ENCODE measurements at places on chromosomes 16 and 17.

DNA sequence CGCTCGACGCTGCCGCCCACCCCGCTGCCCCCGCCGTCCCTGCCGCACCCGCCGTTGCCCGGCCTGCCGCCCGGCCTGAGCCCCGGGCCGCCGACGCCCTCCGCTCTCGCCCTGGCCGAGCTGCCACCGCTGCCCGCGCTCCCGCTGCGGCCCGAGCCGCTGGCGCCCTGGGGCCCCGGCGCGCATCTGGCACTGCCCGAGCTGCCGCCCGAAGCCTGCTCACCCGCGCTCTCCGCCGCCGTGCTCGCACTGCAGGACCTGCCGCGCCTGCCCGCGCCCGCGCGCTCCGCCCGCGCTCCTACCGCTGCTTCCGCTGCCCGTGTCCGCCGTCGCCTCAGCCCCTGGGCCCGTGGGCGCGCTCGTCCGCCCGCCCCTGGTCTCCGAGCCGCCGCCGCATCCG lies 8.4 kb upstream of the CLDN9 start:
- no peak for DNase-seq

DNA sequence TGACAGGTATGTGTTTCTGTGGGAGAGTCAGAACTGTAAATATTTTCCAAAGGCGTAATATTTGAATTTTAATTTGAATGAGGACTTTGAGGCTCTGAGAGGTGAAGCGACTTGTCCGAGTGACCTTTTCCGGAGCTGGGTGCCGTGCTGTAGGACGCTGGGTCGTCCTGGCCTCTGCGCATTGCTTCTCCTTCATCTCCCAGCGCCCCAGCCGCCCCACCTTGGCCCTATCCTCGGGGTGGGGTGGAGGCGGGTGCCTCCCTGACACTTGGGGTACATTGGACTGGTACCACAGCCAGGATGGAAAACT lies 147.8 kb downstream of the SPECC1 start:
- DNase-seq, result no peak

- DNase-seq, result no peak
Measured at GRCh38 chr16:14485121-14485551, 144.9 kb downstream of the PARN start.

- no peak for DNase-seq
Measured at GRCh38 chr16:88841521-88842307, 15.0 kb downstream of the GALNS start.

DNA sequence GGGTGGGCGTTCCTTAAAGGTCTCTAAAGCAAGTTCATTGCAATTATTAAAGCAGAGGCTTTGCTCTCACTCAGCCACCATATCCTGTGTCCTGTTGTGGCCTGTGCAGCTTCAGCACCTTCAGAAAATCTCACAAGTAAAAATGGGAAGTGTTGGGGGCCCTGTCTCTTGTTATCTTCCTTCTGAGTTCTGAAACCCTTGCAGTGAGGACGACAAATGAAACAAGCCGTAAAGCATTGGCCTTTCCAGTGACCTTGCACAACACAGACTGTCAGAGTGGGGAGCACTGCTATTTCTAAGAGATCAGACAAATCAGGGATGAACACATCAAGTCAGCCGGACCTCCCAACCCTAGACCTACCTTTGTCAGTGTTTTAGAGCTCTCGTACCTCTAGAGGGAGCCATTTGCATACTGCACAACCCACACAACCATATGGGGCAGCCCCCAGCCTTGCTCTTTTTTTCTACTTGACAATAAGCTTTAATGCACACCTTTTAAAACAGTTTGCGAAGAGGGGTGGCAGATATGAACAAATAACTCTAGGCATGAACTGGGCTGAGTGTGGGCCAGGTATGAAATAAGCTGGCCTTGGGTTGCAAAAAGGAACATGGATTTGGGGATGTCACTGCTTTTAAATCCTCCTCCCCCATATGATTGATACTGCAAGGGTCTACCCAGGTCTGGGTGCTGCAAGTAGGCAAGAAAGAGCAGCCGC lies 89.8 kb downstream of the KATNIP start:
- DNase-seq, result peak; percentile 9

DNA sequence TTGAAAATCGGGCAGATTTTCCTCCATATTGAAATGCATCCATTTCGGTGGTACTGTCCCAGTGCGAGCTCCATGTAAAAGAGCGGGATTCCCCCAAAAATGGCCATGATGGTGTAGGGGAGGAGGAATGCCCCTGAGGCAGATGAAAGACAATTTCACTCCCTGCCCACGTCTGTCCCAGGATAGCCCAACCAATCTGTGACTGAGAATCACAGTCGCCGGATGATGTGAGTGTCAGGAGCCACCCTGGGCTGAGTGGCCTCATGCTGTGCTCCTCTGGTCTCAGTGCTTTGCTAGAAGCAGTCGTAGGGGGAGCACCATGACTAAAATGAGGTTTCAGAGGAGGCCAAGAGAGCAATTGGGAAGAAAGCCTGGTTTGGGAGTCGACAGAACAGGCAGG lies 16.7 kb downstream of the SLC6A4 start:
- no peak for DNase-seq

DNA sequence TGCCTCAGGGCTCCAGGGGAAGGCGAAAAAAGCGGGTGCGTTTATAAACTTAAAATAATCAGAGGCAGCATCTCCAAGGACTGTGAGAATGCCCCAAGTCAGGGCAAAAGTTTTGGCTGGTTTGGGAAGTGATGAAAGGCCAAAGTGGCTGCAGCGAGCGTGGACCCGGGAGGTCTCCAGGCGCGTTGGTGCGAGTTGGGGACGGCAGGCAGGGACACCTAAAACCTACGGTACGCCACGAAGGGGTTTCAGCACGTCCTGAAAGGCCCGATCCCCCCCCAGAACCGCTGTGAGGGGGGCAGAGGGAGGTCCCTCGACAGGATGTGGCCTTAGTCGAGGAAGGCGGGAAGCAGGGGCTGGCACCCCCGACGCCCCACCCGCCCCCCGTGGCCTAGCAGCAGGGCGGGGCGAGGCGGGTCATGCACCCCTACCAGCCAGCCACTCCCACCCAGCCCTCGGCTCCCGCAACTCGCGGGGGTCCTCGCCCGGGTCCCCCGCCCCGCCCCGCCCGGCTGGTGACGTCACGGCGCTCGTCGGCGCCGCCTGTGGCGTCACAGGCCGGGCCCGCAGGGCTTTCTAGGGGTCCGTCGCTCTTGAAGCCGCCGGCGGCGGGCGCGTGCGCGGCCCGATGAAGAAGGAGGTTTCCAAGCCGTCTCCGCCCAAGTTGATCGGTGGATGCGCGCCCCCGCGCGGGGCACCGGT lies at the start of gene MYCBPAP:
TSS of gene MYCBPAP (plus strand) at position 569 of the 702 bp plus-strand sequence. CDS start 236 bp downstream, outside the sequence.
- DNase-seq, result no peak

DNA sequence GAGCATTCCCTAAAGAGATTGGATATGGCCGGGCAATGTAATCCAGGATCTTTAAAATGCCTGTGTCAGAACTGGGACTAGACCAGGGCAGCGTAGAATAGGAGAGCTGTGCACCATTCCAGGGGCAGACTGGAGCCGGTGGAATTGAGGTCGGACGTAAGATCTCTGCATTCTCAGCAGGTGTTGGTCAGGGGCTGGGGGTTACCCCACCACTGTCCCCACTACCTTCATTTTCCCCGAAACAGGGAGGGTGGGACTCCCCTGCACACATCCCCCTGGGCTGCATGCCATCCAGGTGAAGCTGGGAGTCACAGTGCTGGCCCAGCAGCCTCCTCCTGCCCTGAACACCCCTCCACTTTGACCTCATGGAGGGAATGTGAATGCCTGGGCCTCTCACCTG lies 17.8 kb downstream of the OSBPL7 start:
- no peak for DNase-seq

DNA sequence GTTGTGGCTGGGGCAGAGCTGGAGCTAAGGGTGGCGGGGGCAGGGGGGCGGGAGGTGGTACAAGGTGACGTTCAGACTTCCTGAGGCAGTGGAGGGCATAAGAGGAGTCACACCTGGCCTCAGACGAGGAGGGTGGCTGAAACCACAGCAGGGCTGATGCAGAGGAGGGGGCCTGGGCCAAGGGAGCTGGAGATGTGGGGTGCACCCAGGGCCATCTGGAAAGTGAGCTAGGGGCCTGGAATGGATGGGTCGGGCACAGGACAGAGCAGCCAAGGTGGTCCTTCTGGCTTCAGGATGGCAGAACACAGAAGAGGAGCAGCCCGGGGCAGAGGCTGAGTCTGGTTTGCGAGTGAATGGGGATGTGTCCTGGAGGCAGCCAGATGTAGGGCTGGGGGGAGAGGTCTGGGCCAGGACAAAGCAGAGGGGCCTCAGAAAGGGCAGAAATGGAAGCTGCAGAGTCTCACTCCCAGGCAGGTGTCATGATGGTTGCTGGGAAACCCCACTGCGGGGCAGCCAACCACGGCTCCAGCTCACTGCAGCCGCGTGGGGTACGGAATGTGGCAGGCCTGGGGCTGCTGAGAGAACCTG lies 57.6 kb downstream of the PRMT7 start:
- DNase-seq, result no peak

GRCh38 chr17:2705888-2706795 lies 5.4 kb downstream of the CLUH start:
- no peak for DNase-seq

DNA sequence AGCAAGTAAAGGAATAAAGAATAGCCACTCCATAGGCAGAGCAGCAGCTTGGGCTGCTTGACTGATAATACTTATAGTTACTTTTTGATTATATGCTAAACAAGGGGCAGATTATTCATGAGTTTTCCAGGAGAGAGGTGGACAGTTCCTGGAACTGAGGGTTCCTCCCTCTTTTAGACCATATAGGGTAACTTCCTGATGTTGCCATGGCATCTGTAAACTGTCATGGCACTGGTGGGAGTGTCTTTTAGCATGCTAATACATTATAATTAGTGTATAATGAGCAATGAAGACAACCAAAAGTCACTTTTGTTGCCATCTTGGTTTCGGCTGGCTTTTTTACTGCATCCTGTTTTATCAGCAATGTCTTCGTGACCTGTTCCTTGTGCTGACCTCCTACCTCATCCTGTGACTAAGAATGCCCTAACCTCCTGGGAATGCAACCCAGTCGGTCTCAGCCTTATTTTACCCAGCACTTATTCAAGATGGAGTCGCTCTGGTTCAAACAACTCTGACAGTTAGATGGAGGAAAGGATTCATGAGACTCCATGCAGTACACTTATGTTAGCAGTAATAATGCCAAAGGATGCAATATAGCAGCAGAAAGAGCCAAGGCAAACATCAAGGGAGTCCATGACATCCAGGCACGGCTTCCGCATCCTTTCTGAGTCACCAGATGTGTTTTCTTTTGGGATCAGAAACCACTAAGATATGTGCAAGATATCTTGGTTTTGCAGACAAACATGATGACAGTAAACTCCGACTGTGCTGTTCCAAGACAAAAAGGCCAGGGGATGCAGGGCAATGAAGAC lies 55.8 kb upstream of the B4GALNT2 start:
- no peak for DNase-seq

GRCh38 chr17:9929871-9930270 lies 24.8 kb upstream of the RCVRN start:
- DNase-seq, result no peak

DNA sequence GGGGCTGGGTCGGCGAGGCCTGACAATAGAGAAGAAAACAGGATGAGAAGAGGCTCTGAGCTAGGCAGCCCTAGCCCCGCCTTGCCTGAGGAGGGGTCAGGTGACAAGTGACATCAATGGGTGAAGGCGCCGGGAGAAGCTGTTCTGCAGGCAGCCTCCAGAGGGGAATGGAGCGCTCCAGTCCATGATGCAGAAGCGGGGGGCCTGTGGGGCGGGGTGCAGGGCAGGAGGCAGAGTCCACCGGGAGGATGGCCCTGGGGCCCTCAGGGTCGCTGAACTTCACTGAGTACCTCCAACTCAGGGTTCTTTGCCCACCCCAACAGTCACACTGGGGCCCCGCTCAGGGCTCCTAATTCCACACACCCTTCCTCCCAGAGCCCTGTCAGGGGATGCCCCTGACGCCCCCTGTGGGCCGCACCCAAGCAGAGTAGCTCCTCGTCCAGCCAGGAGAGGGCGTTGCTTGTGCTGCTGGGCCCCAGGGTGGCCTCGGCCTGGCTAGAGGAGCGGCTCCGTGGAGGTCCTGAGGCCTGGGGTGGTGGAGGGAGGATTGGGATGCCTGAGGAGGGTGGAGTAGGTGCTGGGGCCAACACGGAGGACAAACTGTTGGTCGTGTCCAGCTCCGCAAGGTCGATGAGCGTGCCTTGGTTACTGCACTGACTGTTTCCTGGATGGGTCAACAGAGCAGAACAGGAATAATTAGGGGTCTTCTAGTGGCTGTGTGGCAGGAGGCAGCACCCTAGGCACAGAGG lies 20.8 kb downstream of the GGA3 start:
- DNase-seq, result peak; percentile 43

GRCh38 chr16:67773099-67773498 lies 33.3 kb downstream of the RANBP10 start:
- no peak for DNase-seq

- no peak for DNase-seq
Measured at GRCh38 chr17:5050278-5050677, 15.1 kb upstream of the SLC52A1 start.

GRCh38 chr16:50864386-50864785 lies 122.5 kb downstream of the CYLD start:
- no peak for DNase-seq

- no peak for DNase-seq
Measured at GRCh38 chr17:77379832-77380231, 239.1 kb downstream of the SEC14L1 start.

DNA sequence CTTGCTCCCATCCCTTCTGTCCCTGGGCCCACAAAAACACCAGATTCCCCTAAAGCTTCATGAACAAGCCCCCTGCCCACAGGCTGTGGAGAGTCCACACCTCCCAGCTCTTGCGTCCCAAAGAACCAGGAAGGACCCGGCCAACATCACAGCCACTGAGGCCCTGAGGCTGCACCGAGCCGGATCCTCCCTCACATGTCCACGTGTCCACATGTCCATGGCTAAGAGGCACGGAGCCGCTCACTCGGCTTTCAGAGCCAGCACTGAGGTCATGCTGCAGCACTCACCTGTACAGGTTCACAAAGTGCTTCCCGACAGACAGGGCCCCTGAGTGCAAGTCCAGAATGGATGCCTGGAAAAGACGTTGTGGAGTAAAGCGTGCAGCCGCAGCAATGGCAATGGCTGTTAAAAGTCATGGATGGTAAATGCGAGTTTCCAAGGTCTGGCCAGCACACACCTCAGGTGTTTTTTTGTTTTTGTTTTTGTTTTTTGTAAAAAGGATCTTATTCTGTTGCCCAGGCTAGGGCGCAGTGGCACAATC lies 11.9 kb upstream of the HEXD start:
- no peak for DNase-seq

DNA sequence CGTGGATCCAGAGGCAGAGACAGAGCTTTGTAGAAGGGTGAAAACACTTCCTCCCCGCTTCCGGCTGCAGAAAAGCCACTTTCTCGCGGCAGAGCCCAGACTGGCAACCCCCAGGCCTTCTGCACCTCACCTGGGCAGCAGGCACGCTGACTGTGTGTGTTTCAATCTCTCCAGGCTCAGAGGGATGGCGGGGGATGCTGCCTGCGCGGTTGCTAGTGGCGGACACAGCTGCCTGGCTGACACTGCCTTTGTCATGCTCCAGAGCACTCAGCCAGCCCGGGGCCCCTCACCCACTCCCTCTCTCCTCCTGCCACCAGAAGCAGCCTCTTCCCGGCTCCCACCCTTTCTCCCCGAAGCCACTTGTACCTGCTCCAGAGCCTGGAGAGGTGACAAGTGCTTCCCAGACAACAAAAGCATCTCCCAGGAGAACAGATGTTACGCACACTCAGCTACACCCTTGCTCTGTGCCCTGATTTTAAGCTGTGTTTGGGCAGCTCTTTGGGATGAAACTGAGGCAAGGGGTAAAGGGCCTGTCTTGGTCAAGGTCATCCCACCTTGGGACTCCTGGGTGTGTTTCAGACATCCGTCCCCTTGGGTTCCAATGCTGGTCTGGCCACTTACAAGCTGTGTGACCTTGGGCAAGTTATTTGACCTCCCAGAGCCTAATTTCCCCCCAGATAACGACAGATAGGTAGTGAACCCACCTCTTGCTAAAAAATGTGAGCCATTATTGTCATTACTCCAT lies 9.2 kb upstream of the GLIS2 start:
- DNase-seq, result no peak

Data from AML-193 (cell line).